ENCODE measurements at places on chromosomes 7 and 10. TPM values are rescaled to one million over a fixed set of nuclear protein-coding genes. Genes with fewer than 3 reads are reported as not detected.

DNA sequence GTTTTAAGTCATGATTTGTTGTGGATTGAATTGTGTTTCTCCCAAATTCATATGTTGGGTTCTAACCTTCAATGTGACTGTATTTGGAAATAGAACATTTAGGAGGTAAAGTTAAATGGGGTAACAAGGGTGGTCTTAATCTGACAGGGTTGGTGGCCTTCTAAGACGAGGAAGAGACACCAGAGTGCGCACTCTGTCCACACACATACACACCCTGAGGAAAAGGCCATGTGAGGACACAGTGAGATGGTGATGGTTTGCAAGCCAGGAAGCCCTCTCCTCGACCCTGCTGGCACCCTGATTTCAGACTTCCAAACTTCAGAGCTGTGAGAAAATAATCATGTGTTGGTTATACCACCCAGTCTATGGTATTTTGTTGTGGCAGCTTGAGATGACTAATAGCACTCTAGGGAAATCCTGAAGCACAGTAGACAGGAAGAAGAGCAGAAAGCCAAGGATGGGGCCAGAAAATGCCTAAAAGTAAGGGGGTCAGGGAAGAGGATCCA lies 28.0 kb upstream of the SEM1 start:
- DNase-seq: no peak
- no peak overlapping the region for H3K4me3 ChIP-seq
- H3K36me3 ChIP-seq: no peaks in the 10 kb centered on the region
- no peak overlapping the region for H3K27ac ChIP-seq

DNA sequence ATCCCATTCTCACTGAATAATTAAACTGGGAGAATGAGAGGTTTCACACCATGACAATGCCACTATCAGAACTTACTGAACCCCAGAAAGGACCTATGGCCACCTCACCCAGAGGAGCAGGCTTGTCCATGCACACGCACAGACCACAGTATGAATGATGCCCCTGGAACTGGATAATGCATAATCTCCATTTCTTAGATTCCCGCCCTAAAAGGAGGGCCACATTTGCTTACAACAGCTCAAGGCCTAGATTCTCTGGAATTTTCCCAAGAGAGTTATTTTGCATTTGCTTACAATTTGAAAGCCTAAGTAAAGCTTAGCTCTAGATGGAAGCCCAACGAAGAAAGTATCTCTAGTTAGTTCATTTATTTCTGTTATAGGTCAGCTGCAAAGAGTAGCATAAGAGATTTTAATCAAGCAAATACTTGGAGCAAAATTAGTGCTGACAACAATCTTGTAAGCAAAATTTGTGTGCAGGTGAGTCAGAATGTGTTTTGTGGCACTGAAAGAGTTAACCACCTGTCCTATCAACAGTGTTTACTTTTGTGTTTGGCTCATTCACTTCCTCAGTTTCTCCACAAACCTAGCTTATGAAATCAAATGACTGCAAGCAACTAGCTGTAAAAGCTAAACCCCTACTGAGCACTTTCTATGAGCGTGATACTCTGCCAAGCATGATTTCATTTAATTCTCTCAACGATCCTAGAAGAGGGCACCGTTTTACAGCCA lies 32.1 kb downstream of the ELMO1 start:
- H3K27ac ChIP-seq: no peak overlapping the region
- no peaks in the 10 kb centered on the region for H3K27me3 ChIP-seq
- no peak overlapping the region for H3K4me3 ChIP-seq
- no peaks in the 10 kb centered on the region for H3K36me3 ChIP-seq
- no peaks in the 10 kb centered on the region for H3K4me1 ChIP-seq

- H3K4me1 ChIP-seq: no peaks in the 10 kb centered on the region
- no peaks in the 10 kb centered on the region for H3K27me3 ChIP-seq
- DNase-seq: no peak
- no peak overlapping the region for H3K4me3 ChIP-seq
These were observed 300.8 kb downstream of the SDHAF3 start for GRCh38 chr7:97418312-97418711.

DNA sequence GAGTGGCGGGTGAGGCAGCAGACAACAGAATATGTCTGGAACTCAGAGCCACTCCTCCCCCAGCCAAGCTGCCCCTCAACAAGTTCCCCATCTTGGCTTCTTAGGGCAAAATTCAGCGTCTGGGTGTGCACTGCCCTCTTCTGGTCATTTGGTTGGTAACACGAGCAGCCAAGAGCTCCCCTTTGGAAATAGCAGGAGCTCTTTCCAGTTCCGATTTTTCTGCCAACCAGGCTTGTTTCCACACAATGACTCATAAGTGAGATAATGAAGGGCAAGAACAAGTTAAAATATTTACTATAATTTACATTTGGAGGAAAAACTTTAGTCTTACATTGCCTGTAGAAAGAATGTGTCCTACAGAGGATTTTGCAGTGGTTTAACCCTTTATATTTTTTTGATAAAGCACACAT lies 70.5 kb downstream of the ADCYAP1R1 start:
- H3K27ac ChIP-seq: no peak overlapping the region
- DNase-seq: peak; percentile 43
- no peaks in the 10 kb centered on the region for H3K4me1 ChIP-seq
- H3K36me3 ChIP-seq: no peaks in the 10 kb centered on the region
- H3K4me3 ChIP-seq: no peak overlapping the region
- no peaks in the 10 kb centered on the region for H3K27me3 ChIP-seq

The HPSE2 gene
- total RNA-seq: 2.4 TPM

DNA sequence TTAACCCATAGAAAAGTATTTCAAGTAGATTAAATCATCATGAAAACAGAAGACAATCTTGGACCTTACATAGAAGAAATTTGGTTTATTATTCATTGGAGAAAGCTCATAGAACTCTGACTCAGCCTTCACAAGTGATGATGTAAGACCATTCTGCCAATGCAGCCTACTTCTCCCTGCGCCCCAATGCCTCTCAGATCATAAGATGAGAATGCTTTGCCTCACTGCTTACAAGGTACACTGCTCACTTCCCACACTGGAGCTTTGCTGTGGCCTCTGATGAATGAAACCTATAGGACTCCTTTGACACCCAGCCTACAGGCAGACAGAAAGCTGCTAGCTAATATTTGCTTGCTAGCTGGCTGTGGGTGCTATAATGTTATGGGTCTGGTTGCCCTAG lies 569.4 kb upstream of the STEAP1 start:
- no peak overlapping the region for H3K4me3 ChIP-seq
- H3K4me1 ChIP-seq: no peaks in the 10 kb centered on the region
- DNase-seq: no peak
- no peaks in the 10 kb centered on the region for H3K27me3 ChIP-seq
- no peak overlapping the region for H3K27ac ChIP-seq

The PRKG1 gene
- 9.0 TPM for total RNA-seq
